Activated CD8-positive, alpha-beta memory T cell treated with anti-CD3 and anti-CD28 coated beads for 36 hours (primary cell): ENCODE measurements at places on chromosomes 1 and 21. TPM values are rescaled to one million over a fixed set of nuclear protein-coding genes. Genes with fewer than 3 reads are reported as not detected.

Gene SPRR2G
- total RNA-seq = not detected

Gene RORC
- total RNA-seq = 1.3 TPM

Gene F5
- 90.5 TPM for total RNA-seq

Gene IFI44
- 5.2 TPM for total RNA-seq

Gene SPRR3
- not detected for total RNA-seq

Gene CCDC190
- total RNA-seq = not detected

Gene B3GALT2
- total RNA-seq = 0.13 TPM

Gene C1orf174
- total RNA-seq = 52.2 TPM

Gene OPRD1
- total RNA-seq = not detected

Gene KRTAP19-3
- total RNA-seq = not detected

Gene MTARC1
- total RNA-seq = not detected
